ENCODE measurements at places on chromosomes 2 and 18.

GRCh38 chr2:68753318-68753717 is 18.7 kb downstream of the ARHGAP25 start:
- no peak for DNase-seq

DNA sequence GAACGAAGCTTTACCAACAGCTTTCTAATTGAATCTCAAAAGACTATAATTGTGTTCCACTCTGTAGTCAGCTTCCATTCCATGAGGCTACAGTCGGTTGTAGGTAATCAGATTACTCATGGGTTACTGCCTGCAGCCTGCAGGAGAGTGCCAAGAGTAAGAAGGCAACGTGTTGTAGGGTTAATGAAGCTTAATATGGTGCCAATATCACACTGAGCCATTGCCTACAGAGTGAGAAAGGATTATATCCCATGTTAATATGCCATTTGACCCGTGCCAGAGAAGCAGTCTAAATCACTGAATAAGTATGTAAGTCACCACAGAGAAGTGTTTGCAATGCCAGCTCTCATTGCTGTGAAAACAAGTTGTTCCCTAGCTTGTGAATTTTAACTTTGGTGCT is 734.5 kb upstream of the ACVR2A start:
- no peak for DNase-seq

- no peak for DNase-seq
These were observed 119.0 kb upstream of the ALKAL2 start for GRCh38 chr2:406876-407275.

DNA sequence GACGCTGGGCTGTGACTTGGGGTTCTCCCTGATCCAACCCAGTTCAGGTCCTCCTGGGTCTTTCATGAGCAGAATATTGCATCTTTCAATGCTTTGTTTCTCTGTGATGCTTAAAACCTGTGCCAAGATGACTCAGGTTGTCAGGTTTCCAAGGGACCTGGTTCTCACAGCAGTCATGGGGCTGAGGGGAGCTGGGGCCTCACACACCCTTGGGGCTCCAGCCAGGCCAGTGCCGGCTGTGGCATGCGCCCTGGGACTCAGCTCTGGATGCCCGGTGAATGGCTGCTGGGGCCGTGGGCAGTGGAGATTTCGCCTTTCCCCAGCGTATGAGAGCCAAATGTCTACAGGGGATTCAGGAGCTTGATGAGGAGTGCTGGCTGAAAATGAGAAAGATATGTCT is 29.6 kb downstream of the EDAR start:
- no peak for DNase-seq

DNA sequence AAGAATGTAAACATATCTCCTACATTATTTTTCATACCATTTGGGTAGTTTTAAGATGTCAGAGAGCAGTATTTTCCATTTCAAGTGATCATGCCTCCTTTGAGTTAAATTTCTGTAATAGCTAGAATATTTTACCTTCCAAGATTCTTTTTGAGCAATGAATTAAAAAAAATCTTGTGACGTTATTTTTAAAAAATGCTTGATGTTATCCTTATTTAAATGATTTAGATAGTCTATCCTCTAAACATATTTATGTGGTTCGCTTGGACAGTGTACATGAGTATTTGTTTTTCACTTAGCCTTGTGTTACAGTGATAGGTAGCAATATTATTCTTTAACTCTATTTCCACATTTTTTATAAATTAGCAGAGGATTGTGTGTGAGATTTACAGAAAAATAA is 639.2 kb upstream of the CDH2 start:
- no peak for DNase-seq

DNA sequence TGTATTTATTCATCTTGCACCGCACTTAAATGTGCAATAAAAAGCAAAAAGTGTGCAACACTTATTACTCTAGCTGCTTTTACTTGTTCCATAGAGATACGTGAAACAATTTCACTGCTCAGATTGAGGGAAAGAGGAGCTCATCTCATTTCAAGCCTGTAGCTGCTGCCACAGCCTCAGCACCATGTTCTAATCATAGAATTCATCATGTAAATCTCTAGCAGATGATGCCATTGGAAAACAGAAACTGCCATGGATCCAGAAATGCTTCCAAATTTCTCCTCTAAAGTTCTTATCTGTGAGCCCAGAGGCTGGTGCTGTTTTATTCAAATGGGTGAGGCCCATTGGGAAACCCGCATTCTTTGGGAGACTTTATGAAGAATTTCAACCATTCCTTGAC is 2.0 kb downstream of the CDC42EP3 start:
- no peak for DNase-seq

GRCh38 chr2:212811036-212811805 is 272.6 kb upstream of the ERBB4 start:
- no peak for DNase-seq

All from T-helper 1 cell (primary cell).